Right ventricle myocardium inferior (tissue), 1 donor: ENCODE measurements at places on chromosomes 5 and 9.
A peak's percentile ranks its signal among the peaks of the same experiment; 100 is the strongest.

DNA sequence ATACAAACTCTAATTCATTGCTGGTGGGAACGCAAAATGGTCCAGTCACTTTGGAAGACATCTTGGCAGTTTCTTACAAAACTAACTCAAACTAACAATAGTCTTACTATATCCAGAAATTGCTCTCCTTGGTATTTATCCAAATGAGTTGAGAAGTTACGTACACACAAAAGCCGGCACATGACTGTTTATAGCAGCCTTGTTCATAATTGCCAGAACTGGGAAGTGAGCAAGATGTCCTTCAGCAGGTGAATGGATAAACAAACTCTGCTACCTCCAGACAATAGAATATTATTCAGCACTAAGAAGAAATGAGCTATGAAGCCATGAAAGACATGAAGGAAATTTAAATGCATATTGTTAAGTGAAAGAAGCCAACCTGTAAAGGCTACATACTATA is 17.9 kb upstream of the GNAQ start:
- no peak for DNase-seq

GRCh38 chr5:67413721-67414120 is 217.1 kb upstream of the CD180 start:
- DNase-seq = no peak

- no peak for DNase-seq
Measured at GRCh38 chr5:31846934-31847333, 208.0 kb downstream of the PDZD2 start.

- no peak for DNase-seq
Measured at GRCh38 chr9:30796764-30797163, 1587.7 kb upstream of the ACO1 start.

GRCh38 chr5:165029099-165029870 is 1523.9 kb downstream of the MAT2B start:
- no peak for DNase-seq

GRCh38 chr5:52656569-52657246 is 131.0 kb upstream of the ITGA1 start:
- no peak for DNase-seq

DNA sequence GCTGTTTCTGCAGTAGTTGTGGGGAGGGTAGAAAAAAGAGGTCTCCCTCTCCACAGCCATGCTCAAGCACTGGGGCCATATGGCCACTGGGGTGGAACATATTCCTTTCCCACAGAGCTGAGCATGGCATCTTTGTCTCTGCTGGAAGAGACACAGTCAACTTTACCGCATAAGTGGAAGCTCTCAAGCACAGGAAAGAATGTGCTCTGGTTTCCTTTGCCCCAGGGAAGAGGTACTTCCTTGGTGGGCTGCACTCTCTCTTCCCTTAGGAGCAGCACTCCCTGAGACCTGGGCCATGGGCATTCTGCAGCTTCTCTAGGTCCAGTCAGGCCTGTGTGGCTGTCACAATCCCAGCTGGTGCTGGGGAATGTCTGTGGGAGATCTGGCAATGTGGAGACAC is 168.5 kb upstream of the ACTBL2 start:
- DNase-seq = no peak

GRCh38 chr9:89442501-89442978 is 55.4 kb downstream of the SEMA4D start:
- DNase-seq = peak; percentile 73

- no peak for DNase-seq
Measured at GRCh38 chr5:82074950-82075349, 103.1 kb downstream of the ATG10 start.

DNA sequence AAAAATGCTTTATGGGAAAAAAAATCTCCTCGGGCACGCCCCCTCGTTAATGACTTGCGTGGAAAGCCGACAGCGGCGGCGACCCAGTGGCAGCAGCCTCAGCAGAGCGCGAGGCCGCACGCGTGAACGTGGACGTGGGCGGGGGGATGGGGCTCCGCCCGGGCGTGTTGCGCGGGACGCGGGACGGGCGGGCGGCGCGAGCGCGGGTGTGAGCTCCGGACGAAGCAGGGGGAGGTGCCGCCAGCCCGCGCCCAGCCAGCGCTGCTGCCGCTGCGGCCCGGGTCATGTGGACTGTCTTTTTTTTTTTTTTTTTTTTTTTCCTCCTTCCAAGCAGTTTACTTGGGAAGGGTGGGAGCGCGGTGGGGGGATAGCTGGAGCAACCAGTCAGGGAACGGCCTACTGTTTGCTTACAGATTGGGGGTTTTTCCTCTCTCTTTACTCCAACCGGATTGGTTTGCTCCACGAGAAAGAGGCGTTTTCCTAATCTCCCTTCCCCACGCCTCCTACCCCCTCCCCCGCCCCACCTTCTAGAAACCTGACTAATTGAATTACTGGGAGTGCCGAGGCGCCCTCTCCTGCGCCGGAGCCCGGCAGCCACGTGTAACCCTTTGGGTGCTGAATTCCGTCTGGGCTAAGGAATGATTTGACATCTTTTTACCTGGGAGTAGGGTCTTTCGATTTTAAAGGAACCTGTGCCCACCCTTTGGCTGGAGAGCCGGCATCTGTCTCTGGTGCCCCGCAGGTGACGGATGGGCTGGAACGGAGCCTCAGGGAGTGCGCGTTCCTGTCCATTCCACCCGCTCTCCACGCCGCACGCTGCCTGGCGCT is 1.7 kb upstream of the EFNA5 start:
- peak; percentile 84 for DNase-seq
